ENCODE measurements at places on chromosomes 6 and 20.

DNA sequence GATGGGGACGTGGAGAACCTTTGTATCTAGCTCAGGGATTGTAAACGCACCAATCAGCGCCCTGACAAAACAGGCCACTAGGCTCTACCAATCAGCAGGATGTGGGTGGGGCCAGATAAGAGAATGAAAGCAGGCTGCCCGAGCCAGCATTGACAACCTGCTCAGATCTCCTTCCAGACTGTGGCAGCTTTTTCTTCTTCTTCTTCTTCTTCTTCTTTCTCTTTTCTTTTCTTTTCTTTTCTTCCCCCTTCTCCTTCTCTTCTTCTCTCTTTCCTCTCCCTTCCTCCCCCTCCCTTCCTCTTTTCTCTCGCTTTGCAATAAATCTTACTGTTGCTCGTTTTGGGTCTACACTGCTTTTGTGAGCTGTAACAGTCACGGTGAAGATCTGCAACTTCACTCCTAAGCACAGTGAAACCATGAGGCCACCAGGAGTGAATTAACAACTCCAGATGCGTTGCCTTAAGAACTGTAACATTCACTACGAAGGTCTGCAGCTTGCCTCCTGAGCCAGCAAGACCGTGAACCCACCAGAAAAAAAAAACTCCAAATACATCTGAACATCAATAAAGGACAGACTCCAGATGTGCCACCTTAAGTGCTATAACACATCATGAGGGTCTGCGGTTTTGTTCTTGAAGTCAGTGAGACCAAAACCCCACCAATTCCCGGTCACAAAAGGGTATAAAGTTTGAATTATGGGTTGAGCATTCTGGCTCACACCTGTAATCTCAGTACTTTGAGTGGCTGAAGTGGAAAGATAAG, 19.6 kb upstream of the SERPINB1 start:
- ATAC-seq: peak; percentile 10

DNA sequence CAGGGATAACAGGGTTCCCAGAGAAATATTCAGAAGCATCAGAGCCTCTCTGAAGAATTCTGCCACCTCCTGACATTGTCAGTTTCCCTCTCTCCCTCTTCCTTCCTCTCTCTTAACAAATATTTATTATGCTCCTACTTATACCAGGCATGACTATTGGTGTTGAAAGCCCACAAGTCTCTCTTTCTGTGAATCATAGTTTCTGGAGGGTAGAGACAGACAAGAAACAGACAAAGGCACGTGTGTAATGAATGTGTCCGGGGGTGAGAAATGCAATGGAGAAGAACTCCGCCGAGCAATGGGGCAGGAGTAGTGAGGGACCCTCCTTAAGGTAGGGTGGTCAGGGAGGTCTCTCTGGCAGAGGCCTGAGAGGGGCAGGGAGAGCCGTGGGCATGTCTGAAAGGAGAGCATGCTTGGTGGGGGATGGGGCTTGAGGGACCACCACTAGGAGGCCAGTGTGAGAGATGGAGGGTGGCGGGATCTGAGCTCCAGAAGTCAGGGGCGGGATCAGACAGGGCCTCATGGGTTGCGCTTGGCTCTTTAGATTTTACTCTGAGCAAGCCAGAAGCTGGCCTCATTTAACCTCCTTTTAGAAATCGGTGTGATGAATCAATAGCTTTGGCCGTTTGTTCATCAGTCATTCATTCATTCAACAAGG, 57.3 kb downstream of the EYA2 start:
- ATAC-seq: peak; percentile 53

GRCh38 chr6:3873051-3873450, 23.9 kb downstream of the FAM50B start:
- ATAC-seq: no peak

DNA sequence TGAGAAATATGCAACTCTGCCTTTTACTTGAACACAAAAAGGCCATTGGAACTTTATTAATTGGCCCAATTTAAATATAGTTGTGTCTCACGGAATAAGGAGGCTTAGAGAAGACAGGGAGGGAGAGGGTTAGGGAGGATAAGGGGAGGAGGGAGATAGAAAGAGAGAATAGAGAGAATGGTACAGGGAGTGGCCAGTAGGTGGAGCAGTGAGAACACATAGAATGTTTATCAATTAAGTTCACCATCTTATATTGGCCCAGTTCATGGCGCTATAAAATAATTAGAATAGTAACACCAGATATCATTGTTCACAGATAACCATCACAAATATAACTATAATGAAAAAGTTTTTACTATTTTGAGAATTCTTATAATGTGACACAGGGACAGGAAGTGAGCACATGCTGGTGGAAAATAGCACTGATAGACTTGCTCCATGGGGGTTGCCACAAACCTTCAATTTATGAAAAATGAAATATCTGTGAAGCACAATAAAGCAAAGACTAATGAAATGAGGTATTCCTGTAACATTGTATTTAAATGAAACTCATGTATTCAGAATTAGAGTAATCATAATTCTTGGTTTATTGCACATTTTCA, 374.1 kb upstream of the MANEA start:
- peak; percentile 30 for ATAC-seq

DNA sequence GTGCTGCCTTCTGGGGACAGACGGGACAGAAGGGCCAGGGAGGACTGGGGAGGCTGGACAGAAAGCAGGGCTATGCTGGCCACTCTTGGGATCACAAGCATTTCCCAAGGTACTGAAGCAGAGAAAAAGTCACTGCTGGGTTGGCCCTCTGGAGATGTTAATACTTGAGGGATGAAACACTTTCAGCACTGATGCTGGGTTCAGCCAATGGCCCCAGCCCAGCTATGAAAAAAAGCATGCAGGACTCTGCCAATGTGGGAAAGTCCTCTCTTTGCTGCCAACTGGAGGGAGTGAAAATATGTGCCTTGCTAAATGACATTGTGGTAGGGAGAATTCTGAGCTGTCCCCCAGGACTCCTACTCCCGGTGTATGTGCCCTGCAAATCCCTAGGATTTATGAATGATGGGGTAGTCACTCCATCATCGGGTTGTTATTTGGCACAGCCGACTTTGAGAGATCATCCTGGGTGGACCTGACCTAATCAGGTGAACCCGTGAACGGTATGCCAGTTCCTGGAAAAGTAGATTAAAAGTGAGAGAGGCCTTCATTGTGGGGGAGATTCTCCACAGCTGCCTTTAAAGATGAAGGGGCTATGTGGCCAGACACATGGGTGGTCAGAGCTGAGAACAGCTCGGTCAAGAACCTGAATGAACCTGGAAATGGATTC, 119.9 kb upstream of the TRAF3IP2 start:
- ATAC-seq: no peak

DNA sequence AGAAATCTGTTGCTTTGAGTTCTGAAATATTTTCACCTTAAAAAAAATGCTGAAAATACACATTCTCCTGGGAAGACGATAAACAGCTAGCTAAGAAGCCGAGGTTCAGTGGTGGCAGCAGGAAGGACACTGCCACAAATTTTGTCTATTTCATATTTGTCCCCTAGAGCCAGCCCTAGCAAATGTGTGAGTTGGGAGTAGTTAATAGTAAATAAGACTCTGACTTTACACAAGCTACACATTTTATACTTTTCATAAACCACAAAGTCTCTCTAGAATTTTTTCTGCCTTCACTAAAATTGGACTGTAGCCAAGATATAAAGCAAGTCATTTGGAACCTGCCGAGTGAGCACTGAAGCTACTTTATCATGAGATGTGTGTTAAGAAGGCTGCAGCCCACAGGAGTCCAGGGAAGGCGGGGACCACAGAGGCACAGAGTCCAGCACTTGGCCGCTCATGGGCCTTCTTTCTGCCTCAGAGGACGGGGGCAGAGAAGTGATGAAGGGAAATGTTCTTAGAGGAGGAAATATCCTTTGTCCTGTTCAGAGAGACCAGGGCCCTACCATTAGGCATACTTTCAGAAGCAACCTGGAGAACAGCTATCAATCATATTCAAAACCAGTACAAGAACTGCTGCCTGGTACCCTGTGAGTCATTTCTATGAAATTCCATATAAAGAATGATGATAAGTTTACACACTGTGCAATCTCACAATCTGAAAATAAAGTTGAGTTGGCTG, 241.7 kb upstream of the TAB2 start:
- ATAC-seq: peak; percentile 61

- ATAC-seq: no peak
Observed at GRCh38 chr6:39558079-39558478, 167.1 kb downstream of the KIF6 start.

GRCh38 chr6:36160147-36160760, 29.9 kb downstream of the MAPK13 start:
- ATAC-seq: no peak

DNA sequence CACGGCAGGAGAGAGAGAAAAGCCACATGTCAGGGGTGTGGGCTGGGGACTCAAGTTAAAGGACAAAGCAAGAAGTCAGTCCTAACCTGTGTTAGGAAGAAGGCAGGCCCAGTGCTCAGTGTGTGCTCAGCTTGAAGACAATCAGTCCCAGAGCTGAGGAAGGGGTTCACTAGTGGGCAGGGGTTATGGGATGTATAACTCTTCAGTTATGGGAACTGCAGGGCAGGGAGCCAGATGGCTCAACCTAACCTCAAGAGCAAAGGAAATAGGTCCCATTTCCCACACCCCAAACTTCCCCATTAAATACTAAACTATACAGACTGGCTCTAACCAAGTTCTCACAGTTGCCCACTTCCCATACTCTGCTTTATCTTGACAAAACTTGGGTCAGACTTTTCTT, 7.4 kb upstream of the SSTR4 start:
- ATAC-seq: no peak

GRCh38 chr6:167566711-167567141, 241.8 kb downstream of the TTLL2 start:
- ATAC-seq: no peak

GRCh38 chr20:55500130-55500529, 505.2 kb downstream of the CBLN4 start:
- no peak for ATAC-seq

DNA sequence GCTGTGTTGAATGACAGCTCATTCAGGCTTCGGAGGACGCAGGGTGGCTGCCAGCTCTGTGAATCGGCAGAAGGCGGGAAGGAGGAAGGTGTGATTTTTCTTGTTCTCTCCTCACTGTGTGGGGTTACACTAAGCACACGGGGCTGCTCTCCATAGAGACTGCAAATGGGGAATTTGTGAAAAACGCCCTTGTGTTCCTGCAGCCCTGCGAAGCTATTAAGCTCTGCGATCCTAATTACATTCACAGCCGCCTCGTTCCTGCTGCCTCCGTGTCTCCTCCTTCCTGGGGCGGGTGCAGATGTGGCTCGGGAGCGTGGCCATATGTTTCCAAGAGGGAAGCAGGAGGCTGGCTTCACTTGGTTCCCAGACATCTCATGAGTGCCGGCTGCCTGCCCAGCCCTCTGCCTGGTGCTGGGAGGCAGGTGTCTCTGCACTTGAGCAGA, 124.0 kb downstream of the TOX2 start:
- no peak for ATAC-seq

DNA sequence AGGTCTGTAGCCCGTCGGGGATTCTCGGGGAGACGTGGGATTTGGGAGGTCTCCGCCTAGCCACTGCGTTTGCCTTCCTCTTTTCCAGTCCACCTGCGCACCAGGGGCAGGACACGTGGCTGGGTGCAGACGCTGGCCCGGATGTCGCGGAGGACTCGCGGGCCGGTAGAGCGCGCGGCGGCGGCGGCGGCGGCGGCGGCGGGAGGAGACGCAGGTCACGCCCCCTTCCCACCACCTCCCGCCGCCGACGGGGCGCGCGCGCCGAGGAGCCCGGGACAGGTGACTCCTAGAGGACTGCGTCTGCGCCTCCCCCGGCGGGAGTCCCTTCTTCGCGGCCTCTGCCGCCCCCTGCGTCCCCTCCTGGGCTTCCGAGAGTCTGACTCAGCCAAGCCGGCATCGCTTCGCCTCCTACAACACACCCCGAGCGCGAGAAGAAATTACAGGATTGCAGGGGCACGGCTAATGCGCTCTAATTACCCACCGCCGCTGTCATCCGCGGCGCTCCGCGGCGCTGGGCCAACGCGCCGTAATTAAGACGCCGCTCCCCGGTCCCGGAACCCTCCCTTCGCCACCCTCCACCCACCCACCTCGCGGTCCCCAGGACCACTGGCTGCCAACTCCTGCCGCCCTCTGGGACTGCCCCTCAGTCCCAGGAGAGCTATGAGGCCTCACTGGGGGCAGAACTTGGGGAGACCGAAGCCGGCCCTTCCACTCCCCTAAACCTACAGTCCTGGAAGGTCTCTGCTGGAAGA, 124.5 kb downstream of the MRPL14 start:
- ATAC-seq: peak; percentile 68

GRCh38 chr6:28814032-28814976, 109.5 kb downstream of the TRIM27 start:
- ATAC-seq: no peak

DNA sequence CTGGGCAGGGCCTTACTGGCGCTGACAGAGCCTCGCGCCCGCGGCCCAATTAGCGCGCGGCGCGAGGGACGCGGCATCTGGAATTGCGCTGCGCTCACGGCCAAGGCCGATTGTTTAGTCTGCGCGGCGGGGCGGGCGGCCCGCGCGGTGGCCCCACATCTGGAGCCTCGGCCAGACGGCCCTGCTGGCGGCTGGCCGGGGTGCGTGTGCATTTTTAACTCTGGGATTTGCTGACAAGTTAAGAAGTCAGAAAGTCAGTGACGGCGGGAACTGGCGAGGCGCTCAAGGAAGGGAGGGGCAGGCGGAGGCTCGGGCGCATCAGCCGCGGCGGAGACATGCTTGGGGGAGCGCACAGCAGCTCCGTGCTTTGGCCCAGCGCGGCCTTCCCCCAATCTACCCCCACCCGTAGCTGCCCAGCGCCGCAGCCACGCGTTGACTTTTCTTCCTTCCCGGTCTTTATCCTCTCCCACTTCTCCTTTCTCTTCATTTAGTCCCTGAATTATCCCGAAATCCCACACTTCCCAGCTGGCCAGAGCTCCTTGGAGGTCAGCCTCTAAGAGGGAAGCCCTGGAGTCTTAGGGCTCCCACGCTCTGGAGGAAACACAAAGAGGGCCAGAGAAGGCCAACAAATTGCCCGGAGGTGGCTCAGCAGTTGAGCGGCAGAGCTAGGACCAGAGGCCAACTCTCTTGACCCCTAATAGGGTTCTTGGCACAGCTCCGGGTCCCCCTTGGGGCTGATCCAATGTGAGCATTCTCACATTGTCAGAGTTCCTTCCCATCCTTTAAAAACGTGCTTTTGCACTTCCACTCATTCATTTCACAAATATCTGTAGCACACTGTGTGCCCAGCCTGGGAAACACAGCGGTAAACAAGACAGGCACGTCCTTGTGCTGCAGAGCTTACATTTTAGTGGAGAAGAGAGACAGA, 40.8 kb upstream of the FOXP4 start:
- no peak for ATAC-seq

- no peak for ATAC-seq
Observed at GRCh38 chr6:5006222-5006621, 2.4 kb upstream of the RPP40 start.

GRCh38 chr6:67952948-67953347, 682.1 kb upstream of the ADGRB3 start:
- ATAC-seq: no peak

- no peak for ATAC-seq
Observed at GRCh38 chr20:62388839-62389600, 2.1 kb downstream of the RPS21 start.

DNA sequence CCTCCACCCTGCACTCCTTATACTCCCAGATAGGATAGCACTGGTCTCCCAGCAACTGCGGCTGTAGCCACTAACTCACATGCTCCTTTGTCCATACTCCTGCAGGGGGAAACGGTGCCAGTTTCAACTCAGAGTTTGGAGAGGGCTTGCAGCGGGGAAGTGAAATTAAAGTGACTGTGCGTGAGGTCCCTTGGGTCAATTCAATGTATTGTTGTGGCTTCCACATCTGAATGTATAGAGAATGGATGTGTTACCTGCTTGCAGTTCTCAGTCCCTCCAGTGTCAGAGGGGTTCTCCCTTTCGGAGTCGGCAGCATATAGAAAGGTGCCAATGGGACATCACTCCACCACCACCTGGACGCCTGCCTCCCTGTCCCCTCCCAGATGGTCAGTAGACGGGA, 93.6 kb upstream of the CNKSR3 start:
- no peak for ATAC-seq
